Fibroblast of skin of left biceps (primary cell): ENCODE measurements at places on chromosomes 6 and 20.

DNA sequence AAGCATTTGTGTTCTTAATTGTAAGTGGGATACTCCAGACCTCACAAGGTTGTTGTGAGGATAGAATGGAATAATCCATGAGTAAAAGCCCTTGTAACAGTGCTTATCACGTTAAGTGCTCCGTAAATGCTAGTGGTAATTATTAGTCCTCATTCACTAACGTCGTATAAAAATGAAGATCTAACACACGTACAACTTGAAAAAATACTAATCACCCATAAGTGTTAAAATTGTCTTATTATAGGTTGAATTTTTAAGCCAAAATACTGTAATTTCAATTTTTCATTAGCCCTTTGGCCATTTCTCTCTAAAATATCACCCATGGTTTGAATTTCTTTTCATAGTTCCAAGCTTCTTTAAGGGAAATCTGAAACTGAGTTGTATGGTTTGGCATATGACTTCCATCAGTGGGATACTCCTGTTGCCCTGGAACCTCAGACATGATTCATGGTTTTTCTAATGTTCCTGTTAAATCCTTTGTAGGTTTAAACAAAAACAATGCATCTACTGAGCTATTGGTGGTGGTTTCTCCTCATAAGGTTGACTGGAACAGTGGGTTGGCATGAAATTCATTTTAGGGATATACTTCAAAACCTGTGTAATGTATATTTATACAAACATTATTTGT lies 19.1 kb downstream of the XRN2 start:
- no peak for DNase-seq

DNA sequence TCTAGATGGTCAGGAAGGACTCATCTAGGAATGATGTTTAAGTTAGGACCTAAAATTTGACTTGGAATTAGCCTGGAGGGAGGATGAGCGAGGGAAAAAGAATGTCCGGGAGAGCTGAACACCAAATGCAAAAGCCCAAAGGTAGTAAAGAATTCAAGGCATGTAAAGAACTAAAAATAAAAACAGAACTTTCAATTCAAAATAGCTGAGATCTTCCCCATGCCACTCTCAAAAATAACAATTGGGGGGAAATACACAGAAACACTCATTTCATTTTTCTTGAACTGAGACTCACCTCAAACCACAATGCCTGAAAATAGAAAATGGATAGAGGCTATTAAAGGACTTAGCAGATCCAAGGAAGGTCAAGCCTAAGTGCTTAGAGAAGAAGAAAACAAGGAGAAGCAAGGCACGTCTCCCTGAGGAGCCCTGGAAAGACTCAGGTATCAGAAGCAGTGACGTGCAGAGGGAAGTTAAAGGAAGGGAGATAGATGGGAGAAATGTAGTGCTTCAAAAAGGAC lies 10.4 kb downstream of the PXT1 start:
- no peak for DNase-seq

- DNase-seq: no peak
Measured at GRCh38 chr20:18403269-18403668, 63.6 kb downstream of the DZANK1 start.

DNA sequence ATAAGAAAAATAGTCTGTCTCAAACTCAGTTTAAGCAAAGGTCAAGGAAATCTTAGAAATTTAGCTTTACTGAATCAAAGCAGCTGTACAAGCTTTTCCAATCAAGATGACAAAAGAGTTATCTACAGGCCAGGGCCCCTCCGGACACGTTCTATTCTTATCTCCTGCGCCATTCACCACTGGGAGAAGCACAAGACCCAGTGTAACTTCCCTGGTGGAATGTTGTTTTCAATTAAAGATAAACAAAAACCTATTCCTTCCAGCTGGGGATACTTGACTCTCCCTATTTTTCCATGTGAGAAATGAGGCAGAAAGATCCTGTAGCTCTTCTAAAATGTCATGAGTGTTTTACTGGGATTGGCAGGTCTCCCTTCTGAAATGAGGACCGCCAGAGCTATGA lies 123.3 kb downstream of the TBX18 start:
- DNase-seq: no peak

DNA sequence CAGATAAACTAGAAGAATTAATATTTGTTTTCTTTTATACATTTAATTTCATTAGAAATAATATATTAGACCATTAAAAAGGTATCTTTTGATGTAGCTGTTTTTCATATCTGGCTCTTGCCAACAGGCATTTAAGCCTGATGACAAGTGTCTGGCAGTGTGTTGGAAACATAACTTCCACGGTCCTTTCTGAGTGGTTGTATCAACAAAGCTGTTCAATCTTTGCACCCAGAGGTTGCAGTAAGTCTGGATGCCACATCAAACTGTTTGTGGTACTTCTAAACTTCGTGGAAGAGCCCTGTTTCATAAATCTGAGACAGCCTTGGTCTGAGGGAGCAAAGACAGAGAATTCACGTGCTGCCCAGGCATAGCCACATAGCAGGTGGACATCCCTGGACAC lies 197.4 kb downstream of the TRDN start:
- no peak for DNase-seq

DNA sequence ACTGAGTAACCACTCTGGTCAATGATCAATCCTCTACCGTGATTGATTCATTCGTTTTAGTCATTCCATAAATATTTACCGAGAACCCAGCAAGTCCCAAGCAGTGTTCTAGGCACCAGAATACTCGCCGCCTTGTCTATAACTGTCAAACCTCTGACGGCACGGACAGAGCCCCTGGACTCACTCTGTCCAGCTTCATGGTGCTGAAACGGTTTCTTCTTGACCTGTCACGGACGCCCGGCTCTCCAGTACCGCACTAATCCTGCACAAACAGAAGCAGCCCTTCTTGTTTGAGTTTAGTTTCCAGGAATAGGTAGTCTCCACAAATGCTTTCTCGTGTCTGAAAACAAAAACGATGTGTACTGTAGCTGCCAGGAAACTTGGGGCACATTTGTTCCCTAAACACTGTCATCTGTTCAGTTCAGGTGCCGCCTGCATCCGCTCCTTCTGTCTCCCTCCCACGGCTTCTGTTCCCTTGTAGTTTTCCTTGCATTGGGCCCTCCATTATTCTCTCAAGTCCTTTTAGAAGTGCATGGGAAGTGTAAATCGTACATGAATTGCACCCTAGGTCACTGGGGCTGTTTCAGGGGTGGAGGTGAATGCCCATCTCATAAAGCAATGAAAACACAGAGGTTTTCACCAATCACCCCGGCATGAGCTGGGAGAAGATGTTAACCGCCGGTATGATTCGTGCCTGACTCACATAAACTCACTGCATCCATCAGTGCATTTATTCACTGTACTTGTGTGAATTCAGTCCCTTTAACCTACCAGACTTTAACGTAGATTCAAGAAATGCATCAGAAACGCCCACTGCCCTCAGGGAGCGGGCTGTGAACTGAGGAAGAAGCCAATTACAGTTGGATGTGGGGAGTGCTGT lies 209.3 kb upstream of the CDH4 start:
- DNase-seq: no peak
